ENCODE measurements at places on chromosomes 11 and 22.

GRCh38 chr22:22810018-22810427 is 77.6 kb upstream of the IGLL5 start:
- DNase-seq, result peak; percentile 48

GRCh38 chr22:30326255-30326705 is 461 bp downstream of the TBC1D10A start:
- no peak for DNase-seq

DNA sequence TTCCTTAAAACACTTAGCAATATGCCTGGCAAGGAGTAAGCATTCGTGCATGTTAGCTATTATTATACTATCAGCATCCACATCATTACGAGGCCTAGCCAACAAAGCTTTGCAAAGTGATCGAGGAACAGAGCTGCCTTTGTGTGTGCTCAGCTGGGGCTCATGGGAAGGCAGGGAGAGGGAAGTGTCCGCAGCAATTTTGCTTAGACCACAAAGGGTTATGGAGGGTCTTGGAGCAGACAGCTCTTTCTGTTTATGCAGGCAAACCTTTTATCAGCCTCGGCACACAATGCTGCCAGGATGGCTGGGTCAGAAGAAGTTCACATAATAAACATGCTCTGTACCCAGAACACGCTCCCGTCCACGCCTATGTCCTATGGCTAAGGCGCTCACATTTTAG is 10.9 kb upstream of the DKK3 start:
- DNase-seq, result no peak

- DNase-seq, result no peak
Observed at GRCh38 chr22:50695421-50696250, 23.0 kb downstream of the SHANK3 start.

DNA sequence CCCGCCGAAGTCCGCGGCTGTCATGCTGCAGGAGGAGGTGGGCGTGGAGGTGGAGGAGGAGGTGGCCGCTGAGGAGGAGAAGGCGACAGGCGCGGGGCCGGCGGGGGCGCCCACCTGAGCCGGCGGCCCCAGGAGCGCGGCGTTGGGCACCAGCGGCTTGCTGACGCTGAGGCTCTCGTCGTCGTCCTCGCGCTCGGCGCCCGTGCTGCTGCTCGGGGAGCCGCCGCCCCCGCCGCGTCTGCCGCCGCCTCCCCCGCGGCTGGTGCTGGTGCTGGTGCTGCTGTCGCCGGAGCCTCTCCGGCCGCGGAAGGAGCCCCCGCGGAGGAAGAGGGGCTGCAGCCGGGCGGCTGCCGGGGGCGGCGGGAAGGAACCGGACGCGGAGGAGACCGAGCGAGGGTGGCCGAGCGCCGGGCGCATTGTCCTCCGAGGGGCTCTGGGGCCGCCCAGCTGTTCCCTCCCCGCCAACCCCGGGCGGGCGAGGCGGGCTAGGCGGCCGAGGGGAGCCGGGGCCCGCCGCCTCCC is 388 bp downstream of the TMEM121B start:
- DNase-seq, result no peak

- DNase-seq, result no peak
Observed at GRCh38 chr11:69702239-69702691, 1.6 kb downstream of the FGF19 start.

DNA sequence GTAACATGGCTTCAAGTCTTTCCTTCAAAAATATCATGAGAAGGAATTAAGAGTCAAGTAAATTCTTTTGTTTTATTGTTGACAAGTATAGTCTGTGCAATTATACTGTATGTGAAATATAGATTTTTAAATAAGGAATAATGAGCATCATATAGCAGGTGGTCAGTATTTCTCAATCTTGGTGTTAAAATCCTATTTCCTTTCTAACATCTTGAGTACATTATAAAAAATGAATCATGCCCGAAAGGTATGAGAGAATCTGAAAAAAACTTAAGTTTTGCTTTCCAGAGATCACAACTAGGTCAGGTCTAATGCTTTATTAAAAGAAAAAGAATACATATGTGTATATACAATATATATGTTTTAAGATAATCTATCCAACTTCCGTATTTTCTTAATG is 53.1 kb downstream of the KIF18A start:
- no peak for DNase-seq
